NCI-H524 (cell line): ENCODE measurements at places on chromosomes 2 and 18.

DNA sequence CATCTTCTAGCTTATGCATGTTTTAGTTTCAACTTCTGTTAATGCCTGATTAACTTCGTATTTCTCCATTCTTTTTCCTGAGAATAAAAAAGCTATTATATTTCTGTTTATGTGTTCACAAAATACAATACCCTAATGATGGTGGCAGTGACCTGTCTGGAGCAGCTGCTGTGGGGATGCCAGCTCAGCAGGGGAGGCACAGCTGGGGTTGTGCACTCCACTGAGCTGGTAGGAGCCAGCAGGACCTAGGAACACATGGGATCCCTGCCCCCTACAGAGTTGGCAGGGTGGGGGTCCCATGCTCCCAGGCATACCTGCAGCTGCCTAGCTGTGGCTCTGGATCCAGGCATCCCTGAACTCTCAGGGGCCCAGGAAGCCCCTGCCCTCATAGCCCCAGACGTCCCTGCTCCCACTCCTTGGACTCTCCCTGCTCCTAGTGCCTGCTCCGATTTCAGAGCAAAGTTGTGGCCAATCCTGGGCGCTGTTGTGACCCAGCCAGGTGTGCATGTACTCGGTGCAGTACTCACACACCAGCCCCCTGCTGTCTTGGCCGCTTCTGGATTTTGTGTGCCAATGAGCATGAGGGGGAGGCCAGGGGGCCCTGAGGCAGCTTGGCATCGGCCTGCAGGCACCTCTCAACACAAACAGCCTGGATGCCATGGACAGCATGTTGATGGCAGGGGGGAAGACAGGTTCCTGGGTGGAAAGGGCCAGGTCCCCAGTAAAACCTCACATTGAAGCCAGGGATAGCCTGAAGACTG is 546.0 kb downstream of the ZNF804A start:
- DNase-seq: peak; percentile 45

DNA sequence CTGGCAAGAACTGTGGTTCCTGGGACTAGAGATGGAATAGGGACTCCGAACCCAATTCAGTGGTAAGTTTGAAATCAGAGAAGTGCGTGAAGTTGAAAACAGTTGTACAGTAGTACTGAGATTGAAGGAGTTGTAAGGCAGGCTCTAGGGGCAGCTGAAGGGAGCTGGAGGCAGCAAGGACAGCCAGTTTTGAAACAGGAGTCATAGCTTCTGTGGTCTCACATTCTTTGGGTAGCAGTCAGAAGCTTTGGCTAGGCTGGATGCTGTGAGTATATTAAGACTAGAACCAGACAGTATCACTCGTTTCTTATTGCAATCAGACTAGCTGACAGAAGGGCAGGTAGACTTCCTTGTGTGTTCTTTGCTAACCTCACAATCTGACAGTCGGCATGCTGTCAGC is 64.5 kb upstream of the ADAM23 start:
- no peak for DNase-seq

GRCh38 chr2:132403146-132403545 is 13.5 kb upstream of the GPR39 start:
- no peak for DNase-seq

- no peak for DNase-seq
Observed at GRCh38 chr2:204453730-204454167, 91.5 kb upstream of the PARD3B start.

DNA sequence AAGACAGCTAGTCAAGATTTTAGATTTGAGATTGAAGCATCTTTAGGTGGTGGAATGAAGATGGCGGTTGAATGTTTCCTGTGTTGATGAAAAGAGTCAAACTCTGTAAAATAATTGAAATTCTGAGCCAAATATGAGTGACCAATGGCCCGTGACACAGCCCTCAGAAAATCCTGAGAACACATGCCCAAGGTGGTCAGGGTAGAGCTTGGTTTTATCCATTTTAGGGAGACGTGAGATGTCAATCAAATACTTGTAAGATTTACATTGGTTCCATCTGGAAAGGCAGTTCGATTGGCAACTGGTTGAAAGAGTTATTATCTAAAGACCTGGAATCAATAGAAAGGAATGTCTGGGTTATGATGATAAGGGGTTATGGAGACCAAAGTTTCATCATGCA is 198.0 kb upstream of the AGAP1 start:
- DNase-seq: no peak

DNA sequence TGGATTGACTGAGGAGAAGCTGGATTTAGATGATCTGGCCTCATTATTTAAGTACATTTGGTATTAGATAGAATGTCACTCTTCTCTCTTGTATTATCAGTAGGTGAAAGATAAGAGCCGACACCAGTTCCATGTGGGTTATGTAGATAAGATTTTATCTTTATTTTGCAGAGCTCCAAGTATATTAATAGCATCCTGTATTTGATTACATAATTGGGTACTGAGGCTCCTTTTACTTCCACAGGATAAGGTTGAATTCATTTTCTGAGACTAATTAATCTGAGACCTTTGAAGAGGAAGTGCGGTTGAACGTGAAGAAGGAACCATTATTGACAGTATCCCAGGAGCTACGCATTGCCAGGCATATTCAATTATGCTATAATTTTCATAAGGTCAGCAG is 32.8 kb upstream of the CD226 start:
- DNase-seq: no peak

GRCh38 chr2:218895759-218896500 is 15.3 kb downstream of the WNT10A start:
- DNase-seq: no peak

- no peak for DNase-seq
Observed at GRCh38 chr2:7857904-7858303, 824.0 kb upstream of the ID2 start.

DNA sequence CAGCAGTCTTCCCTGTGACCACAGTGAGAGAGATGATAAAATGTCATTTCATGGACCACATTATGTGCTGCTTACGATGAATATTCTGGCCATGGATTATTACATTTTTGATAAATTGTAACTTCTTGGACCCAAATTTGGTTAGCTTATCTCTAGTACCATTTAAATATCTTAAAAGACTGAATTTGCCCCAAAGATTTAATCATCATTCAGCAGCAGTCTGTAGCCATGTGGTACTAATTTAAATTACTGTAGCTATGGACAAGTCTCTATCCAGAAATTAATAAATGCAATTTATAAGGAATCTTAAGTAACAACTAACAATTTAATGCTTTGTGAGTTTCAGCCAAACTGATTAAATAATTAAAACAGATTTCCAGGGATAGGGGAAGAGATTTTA is 644.9 kb upstream of the FANCL start:
- no peak for DNase-seq

DNA sequence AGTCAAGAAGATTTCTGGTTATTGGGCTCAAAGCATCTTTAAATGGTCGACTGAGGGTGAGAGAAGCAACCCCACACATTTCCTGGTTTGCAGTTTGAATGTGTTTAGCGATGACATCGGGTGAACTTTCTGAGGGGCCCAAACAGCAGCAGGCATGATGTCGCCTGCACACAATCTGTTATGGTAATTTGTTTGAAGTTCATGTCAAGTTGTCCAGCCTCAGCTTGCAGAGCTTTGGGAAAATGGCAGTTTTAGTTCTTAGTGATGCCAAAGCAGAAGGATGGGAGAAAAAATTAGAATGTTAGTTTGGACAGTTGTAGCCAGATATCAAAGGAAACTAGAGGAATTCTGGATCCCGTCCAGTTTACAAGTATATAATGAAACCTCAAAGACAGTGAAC is 284.6 kb downstream of the MBD5 start:
- peak; percentile 12 for DNase-seq

DNA sequence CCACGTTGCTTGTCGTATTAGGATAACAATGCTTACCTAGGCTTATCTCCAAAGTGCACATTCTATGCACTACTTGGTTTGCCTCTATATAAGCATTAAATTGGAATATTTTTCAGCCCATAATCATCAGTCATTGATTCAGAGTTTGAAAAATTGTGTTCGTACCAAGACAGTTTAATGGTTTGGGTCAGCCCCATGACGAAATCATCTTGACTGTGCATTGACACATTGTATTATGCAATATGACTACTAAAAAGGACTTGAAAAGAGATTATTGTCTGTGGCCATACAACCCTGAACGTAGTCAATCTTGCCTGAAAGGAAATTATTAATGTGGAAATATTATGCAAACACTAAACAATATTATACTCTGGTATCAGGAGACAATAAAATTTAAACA is 141.3 kb downstream of the EML6 start:
- no peak for DNase-seq

DNA sequence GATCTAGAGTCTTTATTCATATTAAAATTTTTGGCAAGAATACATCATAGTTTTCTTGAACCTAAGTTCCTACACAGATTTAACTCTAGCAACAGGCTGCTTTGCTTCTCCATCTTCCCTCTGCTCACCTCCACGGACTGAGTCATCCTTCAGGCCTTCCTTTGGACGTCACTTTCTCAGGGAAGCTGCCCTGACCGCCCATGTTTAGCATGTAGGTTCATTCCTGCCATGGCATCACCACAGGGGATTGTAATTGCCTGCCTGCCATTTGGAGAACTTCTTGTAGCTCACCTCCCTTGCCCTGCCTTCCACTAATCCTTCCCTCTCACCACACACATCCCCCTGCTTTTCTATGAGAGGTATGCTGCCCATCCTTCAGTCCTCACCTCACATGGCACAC is 43.9 kb upstream of the B3GNT2 start:
- DNase-seq: no peak

DNA sequence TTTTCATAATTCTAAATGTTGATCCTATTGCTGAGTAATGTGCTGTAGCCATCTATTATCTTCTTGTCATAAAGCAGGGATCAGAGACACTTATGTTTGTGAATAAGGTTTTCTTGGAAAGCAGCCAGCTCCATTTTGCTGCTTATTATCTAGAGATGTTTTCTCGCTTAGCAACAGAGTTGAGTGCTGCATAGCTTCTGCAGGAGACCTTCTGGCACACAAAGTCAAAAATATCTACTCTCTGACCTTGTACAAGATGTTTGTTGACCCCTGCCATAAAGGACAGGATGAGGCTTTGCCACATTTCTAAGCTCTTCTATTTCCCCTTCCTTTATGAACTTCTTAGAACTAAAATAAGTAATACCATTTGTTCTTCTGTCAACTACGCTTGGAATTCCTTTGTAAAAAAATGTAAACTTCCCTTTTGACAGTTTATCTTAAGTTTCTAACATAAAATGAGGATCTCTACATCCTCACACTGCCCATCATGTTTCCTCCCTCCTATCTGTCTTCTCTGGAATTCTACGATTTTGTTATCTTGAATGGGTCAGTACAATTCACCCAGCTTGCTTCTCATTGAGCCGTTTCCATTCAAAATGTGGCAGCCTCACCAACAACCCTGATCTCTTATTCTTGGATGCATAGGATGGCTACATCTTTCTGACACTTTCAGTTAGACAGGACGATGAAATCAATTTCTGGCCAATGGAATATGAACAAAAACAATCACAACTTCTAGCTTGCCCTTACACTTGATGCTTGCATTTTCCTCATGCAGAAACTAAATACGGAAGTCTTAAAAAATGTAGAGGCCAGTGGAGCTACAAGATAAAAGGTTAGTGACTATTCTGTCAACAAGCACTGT is 1377.0 kb downstream of the SUCLG1 start:
- peak; percentile 89 for DNase-seq

GRCh38 chr2:5696945-5697521 is 4.8 kb downstream of the SOX11 start:
- DNase-seq: peak; percentile 78

DNA sequence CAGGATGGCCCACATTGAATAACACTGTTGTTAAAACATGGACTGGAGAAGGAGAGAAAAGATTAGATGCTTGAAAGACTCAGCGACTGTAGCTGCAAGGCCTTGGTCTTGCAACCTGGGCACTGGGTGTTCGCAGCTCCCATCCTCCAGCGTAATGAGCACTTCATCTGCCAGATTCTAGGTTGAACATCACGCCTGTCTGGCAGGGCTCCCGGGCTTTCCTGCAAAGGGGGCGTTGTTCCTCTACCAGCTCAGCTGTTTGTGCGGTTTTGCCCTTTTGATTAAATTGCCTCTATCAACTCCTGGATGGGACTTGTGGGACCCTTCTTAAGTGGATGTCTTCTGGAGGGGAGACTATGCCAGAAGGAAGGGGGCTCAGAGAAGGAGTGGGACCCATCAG is 215.4 kb downstream of the KLHL29 start:
- no peak for DNase-seq

DNA sequence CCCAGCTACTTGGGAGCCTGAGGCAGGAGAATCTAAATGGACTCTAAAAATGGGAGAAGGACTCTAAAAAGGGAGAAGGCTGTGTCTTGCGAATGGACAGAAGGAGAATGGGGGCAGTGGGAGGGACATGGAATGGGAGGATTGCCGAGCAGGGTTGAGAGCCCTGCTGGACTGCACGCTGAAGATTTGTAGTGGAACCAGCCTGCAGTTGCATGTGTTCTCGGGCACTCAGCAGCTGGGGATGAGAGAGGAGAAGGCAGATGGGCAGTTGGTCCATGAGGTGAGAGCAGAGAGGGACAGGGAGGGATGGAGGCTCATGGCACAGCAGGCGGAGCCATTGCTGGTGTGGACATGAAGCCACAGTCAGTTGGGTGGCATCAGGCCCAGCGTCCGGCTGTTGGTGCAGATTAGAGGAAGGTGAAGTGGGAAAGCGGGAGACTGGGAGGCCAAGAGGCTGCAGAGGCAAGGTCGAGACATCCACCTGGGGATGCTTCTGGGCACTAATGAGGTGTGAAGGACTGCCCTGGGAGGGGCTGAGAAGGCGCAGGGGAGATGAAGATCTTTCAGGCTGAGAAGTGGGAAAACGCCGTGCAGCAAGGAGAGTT is 40.7 kb downstream of the DCDC2C start:
- no peak for DNase-seq

- DNase-seq: peak; percentile 89
Observed at GRCh38 chr18:75218065-75218923, 7.7 kb downstream of the TSHZ1 start.

- DNase-seq: no peak
Observed at GRCh38 chr2:160321006-160321405, 120.9 kb upstream of the ITGB6 start.

- peak; percentile 86 for DNase-seq
Observed at GRCh38 chr18:63936156-63936931, 12.8 kb upstream of the HMSD start.

DNA sequence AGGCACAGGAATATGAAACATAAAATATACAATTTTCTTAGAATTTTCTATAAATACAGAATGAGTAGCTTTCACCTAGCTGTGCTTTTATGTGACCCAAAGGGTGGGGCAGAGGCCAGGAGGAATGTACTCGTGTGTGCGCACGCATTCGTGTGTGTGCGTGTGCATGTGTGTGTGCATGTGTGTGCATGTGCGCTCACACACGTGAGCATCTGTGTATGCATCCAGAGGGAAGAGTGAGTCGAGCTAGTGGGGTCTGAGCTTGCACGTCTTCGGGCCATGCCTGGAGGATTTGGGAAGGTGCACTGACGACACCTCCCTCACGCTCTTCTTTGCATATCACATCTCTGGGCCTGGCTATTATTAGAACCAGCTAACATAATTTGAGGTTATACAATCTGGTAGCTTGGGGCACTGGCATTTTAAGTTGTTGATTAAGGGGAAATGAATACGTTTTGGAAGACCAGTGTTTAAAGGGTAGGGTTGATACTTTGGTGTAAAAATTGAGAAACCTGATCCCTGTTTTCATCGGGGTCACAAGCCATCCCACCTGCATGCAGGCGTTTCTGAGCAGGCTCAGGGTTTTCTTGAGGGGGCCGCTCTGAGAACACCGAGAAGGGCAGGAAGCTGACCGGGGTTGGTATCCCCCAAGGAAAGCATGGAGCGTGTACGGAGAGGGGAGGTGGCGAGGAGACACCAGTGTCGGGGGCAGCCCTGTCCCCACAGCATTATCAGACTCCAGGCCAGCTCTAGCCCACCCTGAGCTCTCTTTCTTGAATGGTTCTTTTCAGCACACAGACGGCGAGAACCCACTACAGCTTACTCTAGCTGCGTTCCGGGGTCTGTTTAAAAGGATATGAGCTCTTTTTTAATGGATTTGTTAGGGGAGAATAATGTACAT is 85.3 kb downstream of the LRRFIP1 start:
- no peak for DNase-seq
